ENCODE measurements at places on chromosomes 2 and 18. TPM values are rescaled to one million over a fixed set of nuclear protein-coding genes. Genes with fewer than 3 reads are reported as not detected.
A peak's percentile ranks its signal among the peaks of the same experiment; 100 is the strongest.

Gene DLX2
- 1.9 TPM for polyA plus RNA-seq

- no peak for DNase-seq
Observed at GRCh38 chr2:119550346-119550745, 6.1 kb downstream of the CFAP221 start.

DNA sequence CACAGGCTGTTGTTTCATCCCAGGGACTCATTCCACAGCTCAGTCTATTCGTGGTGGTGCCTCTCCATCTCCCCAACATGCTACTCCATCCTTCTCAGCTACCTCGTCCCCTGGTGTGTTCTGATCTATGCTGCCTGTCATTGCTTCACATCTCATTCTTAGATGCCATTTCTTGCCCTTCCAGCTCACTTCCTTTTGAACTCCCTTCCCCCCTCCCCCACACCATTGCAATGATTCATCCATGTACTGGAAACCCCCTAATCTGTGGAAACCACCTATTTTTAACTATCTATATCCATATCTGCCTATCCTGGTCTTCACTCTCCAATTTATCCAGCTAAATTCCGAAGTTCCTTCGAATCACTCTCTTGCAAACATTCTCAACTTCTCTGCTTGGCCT, 65.7 kb upstream of the PARD3B start:
- DNase-seq, result peak; percentile 56

- no peak for DNase-seq
Observed at GRCh38 chr18:9934274-9934673, 20.5 kb downstream of the VAPA start.
